ENCODE measurements at places on chromosomes 3 and 15.

DNA sequence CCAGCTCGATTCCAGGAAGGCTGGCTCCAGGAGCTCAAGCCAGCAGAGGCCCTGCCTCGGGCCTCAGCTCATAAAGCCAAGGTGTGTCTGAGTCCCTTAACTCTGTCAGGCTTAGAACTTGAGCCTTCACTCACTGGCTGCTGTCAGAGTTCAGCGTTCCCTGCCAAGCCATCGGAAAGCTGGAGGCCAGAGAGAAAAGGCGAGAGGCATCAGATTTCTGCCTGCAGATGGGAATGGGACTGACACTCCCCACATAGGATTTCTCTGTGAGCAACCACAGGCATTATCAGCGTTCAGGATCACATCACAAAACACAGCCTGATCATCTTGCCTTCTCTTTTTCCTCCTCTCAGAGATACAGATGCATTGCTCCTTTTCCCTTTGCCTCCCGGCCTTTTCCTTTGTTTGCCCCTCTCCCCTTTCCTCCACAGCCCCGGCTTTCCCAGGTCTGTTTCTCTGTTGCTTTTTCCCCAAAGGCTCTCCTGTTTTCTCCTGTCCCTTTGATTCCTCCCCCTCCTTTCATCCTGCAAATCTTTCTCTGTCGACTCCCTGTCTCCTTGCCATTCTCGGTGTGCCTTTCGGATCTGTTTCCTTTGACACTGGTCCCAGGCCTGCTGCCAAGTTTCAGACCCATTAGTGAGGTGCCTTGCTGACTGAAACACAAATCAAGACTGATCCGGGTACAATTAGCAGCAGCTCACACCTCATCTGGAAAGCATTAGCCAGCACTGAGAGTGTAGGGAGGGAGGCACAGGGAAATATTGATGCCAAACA, 44.5 kb upstream of the BOC start:
- no peak for DNase-seq

DNA sequence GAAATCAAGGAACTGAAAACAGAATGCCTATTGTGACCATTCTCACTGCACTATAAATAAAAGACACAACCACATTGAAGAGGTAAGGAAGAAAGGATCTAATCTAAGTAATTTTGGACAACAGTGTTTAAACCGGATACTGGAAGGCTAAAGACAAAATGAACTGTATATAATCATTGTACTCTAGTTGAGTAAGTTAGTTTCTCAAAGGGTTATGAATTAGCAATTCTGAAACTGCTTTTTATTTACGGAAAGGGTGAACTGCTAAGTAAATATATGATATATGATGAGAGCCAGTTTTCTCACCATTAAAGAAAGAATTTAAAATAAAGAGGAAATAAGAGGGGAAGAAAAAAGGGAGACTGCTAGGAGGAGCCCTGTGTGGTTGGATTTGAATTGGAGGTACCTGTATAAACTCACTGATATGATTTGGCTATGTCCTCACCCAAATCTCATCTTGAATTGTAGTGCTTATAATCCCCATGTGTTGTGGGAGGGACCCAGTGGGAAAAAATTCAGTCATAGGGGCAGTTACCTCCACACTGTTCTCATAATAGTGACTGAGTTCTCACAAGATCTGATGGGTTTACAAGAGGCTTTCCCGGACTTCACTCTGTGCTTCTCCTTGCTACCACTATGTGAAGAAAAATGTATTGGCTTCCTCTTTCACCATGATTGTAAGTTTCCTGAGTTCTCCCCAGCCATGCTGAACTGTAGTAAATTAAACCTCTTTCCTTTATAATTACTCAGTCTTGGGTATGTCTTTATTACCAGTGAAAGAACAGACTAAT, 607.7 kb downstream of the PYDC2 start:
- no peak for DNase-seq

- DNase-seq = no peak
These were observed 15.0 kb downstream of the TIGIT start for GRCh38 chr3:114308830-114309229.

DNA sequence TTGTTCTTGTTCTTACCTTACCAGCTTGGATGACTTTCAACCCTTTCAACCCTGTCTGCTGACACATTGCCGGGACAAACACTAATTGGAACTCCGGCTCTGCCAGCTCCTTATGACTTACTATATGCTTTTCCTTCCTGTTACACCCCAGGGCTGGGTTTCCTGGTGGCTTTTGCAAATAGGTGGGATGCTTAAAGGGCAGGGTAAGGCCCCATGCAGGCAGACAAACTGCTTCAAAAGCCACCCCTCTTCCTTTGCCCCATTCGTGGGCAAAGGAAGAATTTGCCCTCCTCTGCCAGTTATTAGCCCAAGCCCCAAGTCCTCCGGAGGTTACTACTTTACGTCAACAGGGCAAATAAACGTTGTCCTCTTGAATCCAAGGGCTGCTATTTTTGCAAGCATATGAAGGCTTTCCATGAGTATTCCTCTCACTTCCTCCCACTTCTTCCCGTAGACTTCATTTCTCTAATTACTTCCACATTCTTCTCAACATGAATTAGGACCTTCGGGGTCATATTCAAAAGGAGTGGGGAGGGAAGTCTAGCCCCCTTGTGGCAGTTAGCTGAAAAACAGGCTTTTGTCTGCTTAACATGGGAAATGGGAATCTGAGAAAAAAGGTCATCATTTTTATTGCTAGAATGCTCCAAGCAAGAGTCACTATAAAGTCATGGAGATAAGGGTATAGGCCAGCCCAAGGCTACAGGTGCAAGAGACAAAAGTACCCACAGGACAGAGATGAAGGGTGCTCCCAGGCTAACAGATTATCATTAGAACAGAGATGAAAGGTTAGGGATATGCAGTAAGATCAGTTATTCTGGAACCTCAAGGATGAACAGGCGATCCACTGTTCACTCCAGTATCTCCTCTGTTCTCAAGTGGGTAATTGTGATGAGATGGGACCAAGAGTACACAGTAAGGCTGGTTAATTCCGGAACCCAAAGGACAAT, 56.3 kb upstream of the FSTL1 start:
- peak; percentile 21 for DNase-seq
